ENCODE measurements at places on chromosomes 7 and 10.

- DNase-seq: no peak
Measured at GRCh38 chr10:96626795-96627194, 40.0 kb upstream of the TM9SF3 start.

GRCh38 chr10:69214666-69215131, 5.4 kb upstream of the HKDC1 start:
- no peak for DNase-seq

- DNase-seq: no peak
Measured at GRCh38 chr10:72418679-72419078, 64.0 kb upstream of the DNAJB12 start.

DNA sequence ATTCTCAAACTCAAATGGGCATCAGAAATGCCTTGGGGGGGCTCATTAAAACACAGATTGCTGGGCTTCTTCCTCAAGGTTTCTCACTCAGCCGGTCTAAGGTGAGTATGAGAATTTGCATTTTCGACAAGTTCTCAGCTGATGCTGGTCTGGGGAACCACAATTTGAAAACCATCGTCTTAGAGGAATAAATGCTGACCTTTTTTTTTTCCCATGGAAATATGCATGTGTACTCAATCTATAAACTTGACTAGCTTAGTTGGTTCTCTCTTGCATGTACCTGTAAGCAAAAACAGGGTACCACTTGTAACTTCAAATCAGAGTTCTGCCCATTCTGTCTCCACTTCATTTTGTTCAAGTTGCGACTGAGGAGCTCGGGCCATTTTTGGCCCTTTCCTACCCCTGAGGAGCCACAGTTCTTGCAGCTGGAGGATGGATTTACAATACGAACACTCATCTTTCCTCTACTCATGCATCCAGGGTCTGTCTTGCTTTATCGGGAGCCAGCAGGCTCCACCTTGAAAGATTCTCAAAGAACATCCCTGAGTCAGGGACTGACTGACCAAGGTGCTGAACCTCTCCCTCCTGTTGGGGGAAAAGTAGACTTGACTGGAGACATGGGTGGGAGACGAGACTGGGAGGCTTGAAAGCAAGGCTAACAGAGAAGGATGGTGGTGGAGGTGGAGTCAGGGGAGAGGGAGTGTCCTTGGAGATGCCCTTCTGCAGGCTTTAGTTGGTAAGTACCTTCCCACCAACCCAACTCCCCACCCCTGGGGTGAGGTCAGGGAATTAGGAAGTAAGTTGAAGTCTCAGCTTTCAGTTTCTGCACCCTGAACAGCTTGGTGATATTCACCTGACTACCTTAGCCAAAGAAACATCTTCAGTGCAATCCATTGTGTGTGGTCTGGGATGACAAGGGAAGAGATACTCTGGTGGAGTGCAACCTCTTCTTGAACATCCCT, 3.7 kb upstream of the MAPK8 start:
- no peak for DNase-seq

DNA sequence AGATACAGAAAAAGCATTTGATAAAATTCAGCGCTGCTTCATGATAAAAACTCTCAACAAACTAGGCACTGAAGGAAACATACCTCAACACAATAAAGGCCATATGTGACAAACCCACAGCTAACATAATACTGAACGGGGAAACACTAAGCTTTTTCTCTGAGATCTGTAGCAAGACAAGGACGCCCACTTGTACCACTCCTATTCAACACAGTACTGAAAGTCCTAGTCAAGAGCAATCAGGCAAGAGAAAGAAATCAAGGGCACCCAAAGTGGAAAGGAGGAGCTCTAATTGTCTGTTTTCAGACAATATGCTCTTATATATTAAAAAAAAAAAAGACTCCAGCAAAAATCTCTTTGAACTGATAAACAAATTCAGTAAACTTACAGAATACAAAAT, 13.3 kb downstream of the DIP2C start:
- no peak for DNase-seq

Data from stimulated activated CD8-positive, alpha-beta memory T cell treated with anti-CD3 and anti-CD28 coated beads, Interleukin-7, amount 100 ng/mL, for 1 hour (primary cell).